Neural crest cell (in vitro differentiated cells): ENCODE measurements at places on chromosomes 2 and 18. TPM values are rescaled to one million over a fixed set of nuclear protein-coding genes. Genes with fewer than 3 reads are reported as not detected.

GRCh38 chr2:98480598-98480997, 35.9 kb downstream of the INPP4A start:
- no peak for DNase-seq

DNA sequence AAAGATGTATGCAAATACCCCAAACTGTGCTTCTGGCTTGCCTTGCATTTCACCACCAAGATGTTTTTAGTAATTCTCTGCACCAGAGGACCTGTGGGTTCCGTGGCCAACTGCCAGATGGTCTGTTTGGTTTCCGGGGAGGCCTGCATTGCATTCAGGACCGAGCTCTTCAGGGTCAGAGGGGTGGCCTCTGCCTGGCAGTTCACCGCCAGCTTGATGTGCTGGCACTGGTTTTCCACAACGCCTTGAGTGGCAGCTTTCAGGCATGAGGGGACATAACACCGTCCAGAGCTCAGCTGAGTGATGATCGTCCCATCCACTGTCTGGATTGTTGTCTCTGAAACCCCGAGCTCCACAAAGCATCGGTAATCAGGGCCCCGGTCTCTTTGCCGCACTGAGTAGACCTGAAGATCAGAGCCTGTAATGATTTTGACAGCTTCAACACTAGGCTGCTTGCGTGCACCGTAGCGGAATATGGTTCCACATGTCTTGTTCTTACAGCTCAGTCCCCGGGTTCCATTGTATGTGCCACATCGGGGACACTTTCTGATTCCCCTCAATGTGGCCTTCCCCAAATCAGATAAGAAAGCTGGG, 9.4 kb downstream of the C2orf42 start:
- no peak for DNase-seq

Gene MDH1B
- total RNA-seq, result 2.0 and 4.6 TPM in 2 replicates

DNA sequence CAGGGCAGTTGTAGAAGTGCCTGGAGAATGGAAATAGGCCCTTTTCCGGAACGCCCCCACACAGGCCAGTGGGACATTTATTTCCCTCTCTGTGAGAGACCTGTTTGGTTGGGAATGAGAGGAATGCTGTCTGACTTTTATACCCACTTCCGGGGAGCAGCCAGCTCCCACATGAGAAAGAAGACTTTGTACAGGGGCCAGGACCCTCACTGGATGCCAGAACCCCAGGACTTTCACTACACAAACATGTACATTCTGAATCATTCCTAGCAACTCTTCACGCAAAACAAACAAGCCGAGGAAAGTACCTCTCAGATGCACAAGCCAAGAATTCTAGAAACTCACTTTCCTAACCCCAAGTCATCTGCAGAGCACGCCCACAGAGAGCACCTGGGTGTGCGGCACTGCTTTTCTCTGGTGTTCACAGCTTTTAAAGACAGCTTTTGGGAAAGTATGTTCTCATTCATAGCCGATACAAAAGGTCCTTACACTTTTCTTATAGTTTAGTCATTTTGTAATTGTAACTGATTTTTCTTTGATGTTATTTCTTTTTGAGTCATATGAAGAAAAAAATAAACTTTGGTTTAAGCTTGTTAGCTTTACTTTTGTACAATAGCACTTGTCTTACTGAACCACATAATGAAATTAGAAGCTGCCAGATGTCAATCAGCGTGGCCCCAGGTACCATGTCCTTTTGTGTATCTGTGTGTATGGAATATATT, 856.1 kb upstream of the ID2 start:
- DNase-seq, result no peak
